ENCODE measurements at places on chromosomes 11 and 22.

DNA sequence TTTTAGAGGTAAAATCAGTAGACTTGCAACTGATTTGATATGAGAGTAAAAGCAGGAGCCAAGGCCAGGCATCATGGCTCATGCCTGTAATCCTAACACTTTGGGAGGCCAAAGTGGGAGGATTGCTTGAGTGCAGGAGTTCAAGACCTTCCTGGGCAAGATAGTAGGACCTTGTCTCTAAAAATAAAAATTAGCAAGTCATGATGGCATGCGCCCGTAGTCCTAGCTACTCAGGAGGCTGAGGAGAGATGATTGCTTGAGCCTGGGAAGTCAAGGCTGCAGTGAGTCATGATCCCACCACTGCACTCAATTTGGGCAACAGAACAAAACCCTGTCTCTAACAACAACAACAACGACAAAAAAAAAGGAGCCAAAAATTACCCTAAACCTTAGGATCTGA, 13.5 kb downstream of the SGSM3 start:
- no peak for DNase-seq

DNA sequence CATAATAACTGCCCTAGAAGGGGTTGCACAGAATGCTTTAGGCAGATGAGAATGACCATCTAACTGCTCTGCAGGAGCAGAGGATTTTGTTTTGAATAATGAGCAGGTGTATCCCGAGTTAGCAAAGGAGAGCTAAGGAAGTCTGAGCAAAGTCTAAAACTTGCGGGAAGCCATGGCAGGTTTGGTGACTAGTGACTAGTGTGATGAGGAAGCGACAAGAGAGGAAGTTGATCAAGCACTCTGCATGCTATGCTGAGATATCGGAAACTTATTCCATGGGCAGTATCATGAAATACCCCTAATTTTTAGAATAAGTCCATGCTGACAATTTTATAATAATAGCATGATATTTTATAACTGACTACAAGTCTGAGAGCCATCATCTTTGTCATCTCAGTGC, 12.9 kb downstream of the OLFML1 start:
- DNase-seq, result no peak

DNA sequence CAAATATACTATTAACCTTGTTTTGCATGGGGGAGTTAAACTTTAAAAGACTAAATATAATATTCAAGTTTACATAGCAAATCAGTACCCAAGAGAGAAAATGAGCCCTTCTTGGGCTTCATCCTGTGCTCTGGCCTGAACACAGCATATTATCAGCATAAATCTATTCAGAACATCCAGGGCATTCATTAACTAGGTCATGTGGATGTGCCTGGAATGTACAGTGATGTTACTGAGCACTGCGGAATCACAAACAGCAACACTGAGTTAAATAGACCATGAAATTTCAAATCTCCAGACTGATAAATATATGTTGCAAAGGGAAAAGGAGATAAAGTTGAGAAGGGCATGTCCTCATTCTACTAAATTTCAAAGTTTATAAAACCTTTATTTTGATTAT, 426.4 kb downstream of the AASDHPPT start:
- no peak for DNase-seq

DNA sequence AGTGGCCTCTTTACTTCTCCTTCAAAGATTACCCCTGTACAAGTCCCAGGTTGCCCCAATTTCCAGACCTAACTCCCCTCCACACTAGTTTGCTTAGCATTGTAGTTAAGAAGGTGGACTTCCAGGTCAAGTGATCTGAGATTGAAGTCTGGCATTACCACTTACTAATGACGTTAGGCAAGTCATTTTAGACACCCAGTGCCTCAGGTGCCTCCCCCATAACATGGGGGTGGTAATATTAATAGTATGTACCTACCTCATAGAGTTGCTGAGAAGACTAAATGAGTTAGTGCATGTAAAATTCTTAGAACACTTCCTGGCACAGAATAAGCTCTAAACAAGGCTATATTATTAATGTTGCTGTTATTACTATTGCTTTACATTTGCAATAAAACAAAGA, 93.4 kb downstream of the SPON1 start:
- no peak for DNase-seq

- DNase-seq, result no peak
Measured at GRCh38 chr11:680476-680875, 14.5 kb downstream of the DEAF1 start.

GRCh38 chr11:68146010-68146540, 24.9 kb upstream of the CHKA start:
- no peak for DNase-seq

DNA sequence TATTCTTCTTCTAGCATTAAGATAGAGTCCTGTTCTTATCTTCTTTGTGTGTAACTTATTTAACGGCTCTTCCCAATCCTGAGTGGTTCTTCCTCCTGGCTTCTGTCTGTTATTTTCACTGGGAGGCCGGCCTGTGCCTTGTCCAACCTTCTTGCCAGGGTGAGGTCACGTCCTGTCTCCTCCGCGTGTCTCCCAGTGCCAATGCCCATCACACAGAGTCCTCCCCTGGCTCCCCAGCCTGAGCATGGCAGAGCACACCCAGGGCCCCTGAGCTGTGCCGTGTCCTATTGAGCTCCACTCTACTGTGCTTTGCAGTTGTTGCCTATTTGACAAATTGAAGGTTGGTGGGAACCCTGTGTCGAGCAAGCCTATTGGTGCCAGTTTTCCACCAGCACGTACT, 487.3 kb downstream of the BRD1 start:
- DNase-seq, result no peak

DNA sequence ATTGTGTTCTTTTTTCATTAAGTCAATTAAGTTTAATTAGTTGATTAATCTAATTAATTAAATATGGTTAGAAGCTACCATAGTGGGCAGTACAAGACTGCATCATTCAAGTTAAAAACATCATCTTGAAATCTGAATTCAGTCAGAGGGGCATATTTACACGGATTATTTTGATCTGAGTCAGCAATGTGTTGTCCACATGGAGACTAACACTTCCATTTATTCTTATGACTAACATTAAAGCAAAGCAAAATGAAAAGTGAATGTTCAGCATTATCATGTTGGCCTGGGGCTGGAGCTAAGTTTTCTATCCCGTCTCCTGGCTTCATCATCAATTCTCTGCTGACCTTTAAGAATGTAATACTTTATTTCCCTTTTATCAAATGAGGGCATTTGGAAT, 17.3 kb downstream of the FLI1 start:
- DNase-seq, result no peak

DNA sequence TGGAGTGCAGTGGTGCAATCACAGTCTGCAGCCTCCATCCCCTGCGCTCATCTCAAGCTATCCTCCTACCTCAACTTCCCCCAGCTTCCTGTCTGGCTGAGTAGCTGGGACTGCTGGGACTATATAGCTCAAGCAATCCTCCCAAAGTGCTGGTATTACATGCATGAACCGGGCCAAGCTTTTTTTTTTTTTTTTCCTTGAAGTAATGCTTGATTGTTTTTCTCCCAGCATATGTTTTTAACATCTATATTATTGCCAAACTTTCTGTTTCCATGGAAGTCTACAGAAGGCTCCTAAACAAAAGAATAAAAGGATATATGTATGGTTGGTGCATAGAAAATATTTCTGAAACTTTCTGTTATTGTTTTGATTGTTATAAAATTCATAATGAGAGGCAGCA, 853.6 kb downstream of the KCNA4 start:
- no peak for DNase-seq

- DNase-seq, result peak; percentile 76
Measured at GRCh38 chr11:69635195-69635594, 5.8 kb upstream of the CCND1 start.

GRCh38 chr11:6203327-6203726, 2.0 kb upstream of the C11orf42 start:
- DNase-seq, result no peak

- no peak for DNase-seq
Measured at GRCh38 chr22:46791201-46791731, 28.8 kb downstream of the TBC1D22A start.

DNA sequence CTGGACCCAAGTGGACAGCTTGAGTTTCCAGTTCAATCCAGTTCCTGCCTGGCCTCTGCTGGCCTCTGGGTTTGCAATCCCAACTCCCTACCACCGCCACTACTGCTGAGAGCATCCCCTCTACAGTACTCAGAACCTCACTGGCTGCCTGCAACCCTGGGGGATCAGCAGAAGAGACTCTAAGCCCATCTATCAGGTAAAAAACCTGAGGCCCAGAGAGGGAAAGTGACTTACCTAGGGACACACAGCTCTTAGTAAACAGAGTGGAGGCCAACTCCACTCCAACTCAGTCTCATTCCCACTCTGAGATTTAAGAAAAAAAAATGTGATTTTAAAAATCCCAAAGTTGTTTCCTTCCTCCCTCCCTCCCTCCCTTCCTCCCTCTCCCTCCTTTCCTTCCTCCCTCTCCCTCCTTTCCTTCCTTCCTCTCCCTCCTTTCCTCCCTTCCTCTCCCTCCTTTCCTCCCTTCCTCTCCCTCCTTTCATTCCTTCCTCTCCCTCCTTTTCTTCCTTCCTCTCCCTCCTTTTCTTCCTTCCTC, 34.5 kb downstream of the APOL3 start:
- no peak for DNase-seq

DNA sequence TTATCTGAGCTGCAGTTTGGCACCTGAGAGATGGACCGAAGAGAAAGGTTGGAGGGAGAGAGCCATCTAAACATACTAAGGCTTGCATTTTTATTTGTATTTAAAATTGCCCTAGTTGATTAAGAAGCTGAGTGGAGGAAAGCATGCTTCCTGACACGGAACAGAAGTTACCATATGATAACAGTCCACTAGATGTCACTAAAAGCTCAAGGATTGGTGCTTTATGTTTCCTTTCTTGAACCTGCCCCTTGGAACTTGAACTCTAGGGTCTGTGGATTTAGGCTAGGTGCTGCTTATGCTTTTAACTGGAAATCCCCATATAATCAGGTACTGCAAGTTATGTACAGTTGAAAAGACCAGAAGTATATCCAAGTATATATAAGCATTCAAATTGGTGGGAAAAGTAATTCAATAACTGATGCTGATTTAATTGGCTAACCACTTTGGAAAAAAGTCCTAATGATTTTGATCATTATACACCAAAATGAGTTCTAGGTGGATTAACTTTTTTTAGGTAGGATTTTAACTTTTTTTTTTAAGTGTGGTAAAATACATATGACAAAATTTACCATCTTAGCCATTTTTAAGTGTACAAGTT, 9.5 kb downstream of the RBMXL2 start:
- DNase-seq, result peak; percentile 10

Data from skin of body (tissue), 3 donors.